ENCODE measurements at places on chromosomes 11 and 22.

GRCh38 chr22:37870273-37870672, 21.1 kb downstream of the EIF3L start:
- DNase-seq: no peak

GRCh38 chr11:104432526-104432925, 268.6 kb upstream of the PDGFD start:
- DNase-seq: no peak

DNA sequence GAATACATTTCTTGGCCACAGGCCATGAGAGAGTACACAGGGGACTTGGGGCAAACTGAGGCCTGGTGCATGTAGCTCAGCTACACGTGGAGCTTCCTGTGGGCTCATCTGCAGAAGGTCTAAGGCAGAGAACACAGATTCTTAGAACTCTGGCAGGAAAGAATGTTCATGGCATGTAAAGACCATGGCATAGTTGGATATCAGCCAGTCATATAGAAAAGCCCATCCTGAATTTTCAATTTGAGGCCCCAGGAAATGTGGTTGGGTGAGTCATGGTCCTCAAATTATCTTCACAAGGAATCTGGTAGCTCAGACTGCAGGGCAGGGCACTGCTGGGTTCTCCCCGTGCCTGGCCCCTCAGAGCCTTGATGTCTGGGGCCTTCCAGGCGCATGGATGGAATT, 13.7 kb upstream of the ST3GAL4 start:
- no peak for DNase-seq

GRCh38 chr11:8839957-8840945, 70.7 kb upstream of the AKIP1 start:
- no peak for DNase-seq

DNA sequence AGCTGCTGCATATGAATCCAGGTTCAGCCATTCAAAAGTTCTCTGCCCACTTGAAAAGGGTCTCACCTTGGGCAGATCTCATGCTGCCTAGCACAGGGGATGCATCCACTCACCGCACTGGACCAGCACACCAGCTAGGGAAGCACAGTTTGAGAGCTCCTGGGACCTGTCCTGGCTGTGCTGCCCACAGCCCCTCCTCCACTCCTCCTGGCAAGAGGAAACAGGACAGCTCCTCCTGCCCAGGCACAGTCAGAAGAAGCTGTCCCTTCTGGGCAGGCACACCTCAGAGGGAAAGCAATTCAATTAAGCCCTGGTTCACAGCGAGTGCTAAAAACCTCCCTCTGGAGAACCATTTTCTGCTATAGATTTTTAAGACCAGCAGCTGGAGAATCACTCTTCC, 146.7 kb downstream of the ST3GAL4 start:
- DNase-seq: no peak

- DNase-seq: no peak
Measured at GRCh38 chr22:17724678-17725499, 49.4 kb downstream of the BID start.

GRCh38 chr11:112004389-112004788, 20.8 kb upstream of the DLAT start:
- no peak for DNase-seq

DNA sequence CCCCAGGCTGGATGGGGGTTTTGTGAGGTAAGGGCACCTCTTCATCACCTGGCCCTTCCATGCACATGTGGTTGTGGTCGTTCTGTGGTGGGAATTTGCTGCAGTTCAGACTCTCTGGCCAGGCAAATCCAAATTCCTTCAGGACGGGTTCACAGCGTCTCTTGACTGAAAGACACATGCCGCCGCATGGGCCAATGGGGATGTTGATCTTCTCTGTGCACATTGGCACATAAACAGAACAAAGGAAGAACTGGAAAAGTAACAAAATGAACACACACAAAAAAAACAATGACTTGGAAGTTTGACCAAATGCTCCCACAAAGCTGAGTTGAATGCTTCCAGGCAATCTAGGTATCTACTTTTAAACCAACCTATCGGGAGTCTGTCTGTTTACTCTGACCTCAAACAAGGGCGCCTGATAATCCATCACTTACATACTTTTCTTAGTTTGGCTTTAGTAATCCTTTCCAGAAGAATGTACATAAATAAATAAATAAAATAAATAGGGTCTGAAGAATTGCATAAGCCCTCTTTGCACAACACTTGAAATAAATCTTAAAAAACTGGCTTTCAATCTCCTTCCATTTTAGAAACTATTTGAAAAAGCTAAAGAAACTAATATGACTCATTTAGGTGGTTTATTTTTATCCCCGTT, 2.8 kb downstream of the FZD4 start:
- no peak for DNase-seq

DNA sequence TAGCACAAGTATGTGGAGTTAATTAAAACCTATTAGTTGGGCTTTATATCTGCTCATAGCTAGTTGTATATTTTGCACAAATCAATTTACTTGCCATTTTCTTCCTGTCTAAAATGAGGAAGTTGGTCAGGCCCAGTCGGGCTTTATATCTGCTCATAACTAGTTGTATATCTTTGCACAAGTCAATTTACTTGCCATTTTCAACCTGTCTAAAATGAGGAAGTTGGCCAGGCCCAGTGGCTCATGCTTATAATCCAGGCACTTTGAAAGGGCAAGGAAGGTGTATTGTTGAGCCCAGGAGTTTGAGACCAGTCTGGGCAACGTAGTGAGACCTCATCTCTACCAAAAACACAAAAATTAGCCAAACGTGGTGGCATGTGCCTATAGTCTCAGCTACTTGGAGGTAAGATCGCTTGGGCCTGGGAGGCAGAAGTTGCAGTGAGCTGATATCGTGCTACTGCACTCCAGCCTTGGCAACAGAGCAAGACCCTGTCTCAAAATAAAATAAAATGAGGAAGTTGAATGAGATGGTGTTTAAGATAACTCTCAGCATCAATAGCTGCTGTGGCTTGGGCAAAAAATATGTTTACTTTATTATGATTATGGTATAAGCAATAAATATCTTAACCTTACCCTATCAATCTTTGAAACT, 1558.6 kb upstream of the RAG2 start:
- DNase-seq: no peak

- no peak for DNase-seq
Measured at GRCh38 chr11:1308743-1309497, 512 bp downstream of the TOLLIP start.

GRCh38 chr11:62398011-62398994, 20.5 kb upstream of the SCGB1A1 start:
- DNase-seq: no peak

GRCh38 chr11:46331282-46331984, 15.8 kb upstream of the DGKZ start:
- no peak for DNase-seq

DNA sequence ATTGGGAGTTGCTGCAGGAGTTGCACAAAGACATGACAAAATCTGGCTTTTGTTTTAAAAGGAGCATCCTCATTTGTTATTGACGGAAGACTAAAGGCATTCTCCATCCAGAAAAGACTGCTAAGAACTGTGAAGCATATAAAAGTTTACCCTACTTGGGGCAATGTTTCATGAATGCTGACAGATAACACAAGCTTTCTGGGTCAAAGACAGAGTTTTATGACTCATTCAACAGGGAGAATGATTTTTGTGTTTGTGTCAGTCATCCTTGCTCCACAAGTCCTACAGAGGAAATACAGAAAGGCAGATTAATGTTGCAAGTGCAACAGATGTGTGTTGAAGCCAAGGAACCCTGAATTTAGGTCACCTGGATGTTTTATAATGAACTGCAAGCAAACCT, 2.5 kb downstream of the GLYATL1 start:
- no peak for DNase-seq

DNA sequence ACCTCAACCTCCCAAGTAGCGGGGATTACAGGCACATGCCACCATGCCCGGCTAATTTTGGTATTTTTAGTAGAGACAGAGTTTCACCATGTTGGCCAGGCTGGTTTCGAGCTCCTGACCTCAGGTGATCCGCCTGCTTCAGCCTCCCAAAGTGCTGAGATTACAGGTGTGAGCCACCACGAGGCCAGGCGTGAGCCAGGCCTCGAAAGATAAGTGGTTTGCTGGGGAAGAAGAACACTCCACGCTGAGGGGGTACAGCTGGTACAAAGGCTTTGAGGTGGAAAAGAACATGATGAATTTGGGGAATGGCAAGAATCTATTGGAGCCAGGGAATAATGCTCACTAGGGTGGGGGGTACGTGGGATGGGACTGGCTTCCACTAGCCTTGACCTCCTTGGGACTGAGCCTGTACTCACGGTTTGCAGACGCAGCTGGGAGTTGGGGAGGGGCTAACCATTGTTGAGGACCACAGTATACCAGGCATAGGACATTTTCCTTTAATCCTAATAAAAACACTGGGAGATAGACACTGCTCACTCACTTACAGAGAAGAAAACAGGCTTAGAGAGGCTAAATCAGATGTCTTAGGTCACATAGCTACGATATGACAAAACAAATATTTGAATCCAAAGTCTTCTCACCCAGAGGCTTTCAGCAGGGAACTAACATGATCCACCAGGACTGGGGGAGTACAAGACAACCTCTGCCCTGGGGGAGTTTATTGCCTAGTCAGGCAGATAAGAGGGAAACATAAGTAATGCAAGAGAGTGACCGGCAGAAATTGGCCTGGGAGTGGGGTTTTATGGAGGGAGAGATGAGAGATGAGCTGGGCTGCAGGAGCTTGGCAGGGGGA, 4.9 kb downstream of the SLCO2B1 start:
- DNase-seq: no peak

- no peak for DNase-seq
Measured at GRCh38 chr11:103671143-103671651, 365.2 kb upstream of the DDI1 start.

GRCh38 chr22:44395118-44396005, 82.6 kb upstream of the SHISAL1 start:
- DNase-seq: no peak

DNA sequence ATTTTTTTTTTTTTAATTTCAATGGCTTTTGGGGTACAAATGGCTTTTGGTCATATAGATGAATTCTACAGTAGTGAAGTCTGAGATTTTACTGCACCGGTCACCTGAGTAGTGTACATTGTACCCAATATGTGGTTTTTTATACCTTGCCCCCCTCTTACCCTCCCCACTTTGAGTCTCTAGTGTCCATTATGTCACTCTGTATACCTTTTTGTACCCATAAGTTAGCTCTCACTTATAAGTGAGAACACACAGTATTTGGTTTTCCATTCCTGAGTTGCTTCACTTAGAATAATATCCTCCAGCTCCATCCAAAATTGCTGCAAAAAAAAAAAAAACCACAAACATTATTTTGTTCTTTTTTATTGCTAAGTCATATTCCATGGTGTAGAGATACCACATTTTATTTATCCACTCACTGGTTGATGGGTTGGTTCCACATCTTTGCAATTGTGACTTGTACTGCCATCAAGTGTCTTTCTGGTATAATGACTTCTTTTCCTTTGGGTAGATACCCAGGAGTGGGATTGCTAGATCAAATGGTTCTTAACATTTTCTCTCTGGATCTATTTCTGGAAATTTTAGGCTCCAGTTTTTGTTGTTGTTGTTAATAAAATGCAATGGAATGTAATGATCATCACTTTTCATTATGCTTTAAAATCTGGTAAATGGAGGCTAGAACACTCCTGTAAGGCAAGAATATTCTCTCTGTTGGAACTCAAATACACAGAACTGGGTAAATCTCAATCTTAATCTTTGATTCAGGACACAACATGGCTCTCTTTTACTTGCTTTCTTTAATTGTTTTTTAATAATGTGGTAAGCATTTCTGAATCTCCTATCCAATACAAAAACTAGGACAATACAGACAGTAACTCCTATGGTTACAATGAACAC, 10.3 kb downstream of the NEAT1 start:
- no peak for DNase-seq

DNA sequence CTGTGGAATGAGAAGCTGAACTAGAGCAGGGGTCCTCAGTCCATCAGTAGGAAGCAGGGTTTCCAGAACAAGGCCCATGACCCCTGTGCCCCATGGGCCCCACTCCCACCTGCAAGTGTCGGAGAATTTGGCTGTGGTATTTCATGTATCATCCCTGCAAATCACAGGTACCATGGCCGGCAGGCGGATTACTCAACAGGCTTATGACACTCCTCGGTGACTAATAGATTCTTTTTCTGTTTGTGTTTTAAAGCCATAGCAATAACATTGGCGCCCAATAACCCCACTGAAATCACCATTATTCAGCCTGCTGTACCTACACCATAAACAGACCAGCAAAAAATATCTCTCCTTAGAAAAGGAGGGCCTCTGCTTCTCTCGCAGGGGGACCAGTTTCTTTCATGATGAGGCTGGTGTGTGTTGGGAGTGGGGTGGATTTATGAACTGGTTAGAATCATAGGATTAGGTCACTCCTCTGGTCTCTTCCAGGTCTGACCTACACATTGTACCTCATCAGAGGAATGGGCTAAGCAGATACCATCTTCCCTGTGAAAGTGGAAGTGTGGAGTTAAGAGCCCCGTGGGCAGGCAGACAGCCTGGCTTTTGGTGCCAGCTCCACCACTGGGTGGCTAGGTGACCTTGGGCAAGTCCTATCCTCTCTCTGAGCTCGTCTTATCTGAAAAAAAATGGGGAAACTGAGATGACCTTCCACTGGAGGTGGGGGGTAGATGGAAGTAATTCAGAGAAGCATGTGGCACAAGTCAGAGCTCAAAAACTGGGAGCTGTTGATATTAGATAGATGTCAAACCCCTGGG, 60.2 kb upstream of the WNT11 start:
- no peak for DNase-seq

- no peak for DNase-seq
Measured at GRCh38 chr22:37965940-37966664, 12.6 kb downstream of the POLR2F start.

DNA sequence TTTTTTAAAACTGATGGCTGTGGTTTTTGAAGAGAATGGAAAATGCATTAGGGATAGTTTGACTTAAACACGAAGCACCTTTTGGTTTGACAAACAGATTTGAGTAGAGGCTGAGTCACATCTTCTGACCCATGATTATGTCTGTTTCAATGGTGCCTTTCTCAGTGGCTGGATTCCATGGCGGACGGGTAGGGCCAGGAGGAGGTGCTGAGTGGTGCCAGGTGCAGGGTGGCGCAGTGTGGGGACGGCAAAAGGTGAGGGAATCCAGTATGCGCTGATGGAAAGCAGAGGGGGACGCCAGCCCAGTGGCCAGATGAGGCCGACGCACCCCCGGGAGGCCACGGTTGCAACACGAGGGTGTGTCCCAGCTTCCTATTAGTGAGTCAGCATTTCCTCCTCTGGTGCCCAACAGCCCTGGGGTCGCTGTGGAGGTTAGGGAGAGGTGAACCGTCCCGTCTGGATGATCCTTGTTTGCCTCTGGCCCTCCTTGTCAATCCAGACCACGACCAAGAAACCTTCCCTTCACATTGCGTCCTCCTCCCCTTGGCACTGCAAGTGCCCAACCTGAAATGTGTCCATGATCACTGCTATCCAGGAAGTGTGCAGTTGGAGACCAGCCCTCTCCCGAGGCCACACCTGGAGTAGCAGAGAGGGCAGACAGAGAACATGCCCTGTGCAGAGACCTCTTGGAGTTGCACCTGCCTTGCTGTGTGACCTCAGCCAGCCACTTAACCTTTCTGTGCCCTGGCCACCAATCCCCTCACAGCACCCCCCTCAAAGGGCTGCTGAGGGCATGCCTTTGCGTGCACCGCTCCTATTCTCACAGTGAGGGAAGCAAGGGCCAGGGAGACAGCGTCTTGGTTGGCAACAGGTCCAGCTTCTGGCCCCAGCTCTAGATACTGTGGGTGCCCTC, 32.5 kb upstream of the ATXN10 start:
- no peak for DNase-seq

- DNase-seq: no peak
Measured at GRCh38 chr11:67665541-67666302, 8.7 kb downstream of the ALDH3B2 start.

All from DMS 273 treated with DMSO at 0.1 percent for 48 hours (cell line).